ENCODE measurements at places on chromosomes 11 and 22.

- DNase-seq: no peak
These were observed 203.2 kb downstream of the CASP12 start for GRCh38 chr11:104695065-104695463.

- DNase-seq: no peak
These were observed 412.4 kb downstream of the CTTN start for GRCh38 chr11:70810681-70811080.

- peak; percentile 49 for DNase-seq
These were observed 2.5 kb upstream of the SEPTIN3 start for GRCh38 chr22:41966607-41967240.

GRCh38 chr22:43310311-43310710 is 32.9 kb downstream of the SCUBE1 start:
- DNase-seq: no peak

GRCh38 chr11:99240192-99241030 is 219.7 kb downstream of the CNTN5 start:
- no peak for DNase-seq
